NCI-H2081 (cell line): ENCODE measurements at places on chromosomes 2 and 18.

DNA sequence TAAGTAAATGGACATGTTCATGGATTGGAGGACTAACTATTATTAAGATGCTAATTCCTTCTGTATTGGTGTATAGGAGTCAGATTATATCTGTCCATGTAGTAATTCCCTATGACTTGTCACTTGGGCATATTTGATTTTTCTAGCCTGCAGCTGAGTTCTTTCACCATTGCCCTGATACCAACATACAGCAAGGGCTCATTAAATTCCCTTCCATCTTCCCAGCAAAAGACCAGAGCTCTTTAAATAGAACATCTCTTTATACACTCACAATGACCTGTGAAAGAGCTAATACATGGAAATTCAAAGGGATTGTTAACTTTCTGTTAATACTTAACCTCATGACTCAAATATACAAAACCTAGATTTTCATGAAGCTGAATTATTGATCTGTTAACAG is 492.3 kb upstream of the VRK2 start:
- DNase-seq, result no peak

- DNase-seq, result peak; percentile 34
Measured at GRCh38 chr2:101145406-101145805, 5.8 kb downstream of the TBC1D8 start.

GRCh38 chr2:240898108-240898730 is 2.3 kb upstream of the MAB21L4 start:
- no peak for DNase-seq

GRCh38 chr18:46794607-46795006 is 37.8 kb upstream of the ST8SIA5 start:
- no peak for DNase-seq

DNA sequence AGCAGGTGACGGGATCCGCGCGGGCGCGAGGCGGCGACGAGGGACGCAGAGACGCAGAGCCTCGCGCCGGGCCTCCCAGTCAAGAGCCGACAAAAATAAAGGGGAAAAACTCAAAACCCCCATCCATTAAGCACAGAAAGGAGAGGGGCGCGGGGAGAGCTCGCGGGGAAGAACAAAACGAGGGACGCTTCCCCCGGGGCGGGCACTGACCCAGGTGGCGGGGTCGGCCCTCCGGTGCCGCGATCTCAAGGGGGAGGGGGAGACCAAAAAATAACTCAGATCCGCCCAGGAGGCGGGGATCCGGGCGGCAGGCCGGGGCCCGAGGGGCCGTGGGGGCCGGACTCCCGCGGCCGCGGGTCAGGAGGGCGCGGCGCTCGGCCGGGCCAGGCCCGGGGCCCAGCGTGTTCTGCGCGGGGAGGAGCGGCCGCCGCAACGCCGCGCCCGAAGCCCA is 597 bp downstream of the RNF103 start:
- DNase-seq, result peak; percentile 36

- no peak for DNase-seq
Measured at GRCh38 chr2:15579641-15580040, 12.0 kb upstream of the DDX1 start.

DNA sequence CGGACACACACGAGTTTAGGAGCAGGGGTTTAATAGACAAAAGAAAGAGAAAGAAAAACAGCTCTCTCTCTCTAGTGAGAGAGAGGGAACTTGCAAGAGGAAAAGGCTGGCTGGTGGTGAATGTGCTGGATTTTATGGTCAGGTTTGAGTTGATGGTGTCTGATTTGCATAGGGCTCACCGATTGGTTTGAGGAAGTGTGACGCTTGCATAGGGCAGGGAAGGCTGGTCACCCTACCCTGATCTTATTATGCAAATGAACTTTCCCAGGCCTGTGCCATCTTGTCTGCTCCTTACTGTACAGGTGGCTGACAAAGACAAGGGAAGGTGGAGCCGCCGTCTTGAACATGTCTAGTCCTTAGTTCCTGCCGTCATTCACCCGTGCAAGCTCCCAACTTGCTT is 408.9 kb downstream of the RIT2 start:
- DNase-seq, result peak; percentile 51

GRCh38 chr2:38945911-38946310 is 56.2 kb downstream of the ARHGEF33 start:
- DNase-seq, result no peak

GRCh38 chr2:153478289-153479261 is at the start of gene RPRM:
Gene RPRM, minus strand, starts transcription at chr2:153478762. Its CDS starts 197 bp downstream, at chr2:153478565.
- DNase-seq, result peak; percentile 91

GRCh38 chr2:239994086-239994485 is 31.1 kb downstream of the NDUFA10 start:
- no peak for DNase-seq

GRCh38 chr2:233148354-233148753 is 88.2 kb downstream of the INPP5D start:
- no peak for DNase-seq

- DNase-seq, result no peak
Measured at GRCh38 chr2:207037896-207038295, 98.6 kb downstream of the CPO start.

DNA sequence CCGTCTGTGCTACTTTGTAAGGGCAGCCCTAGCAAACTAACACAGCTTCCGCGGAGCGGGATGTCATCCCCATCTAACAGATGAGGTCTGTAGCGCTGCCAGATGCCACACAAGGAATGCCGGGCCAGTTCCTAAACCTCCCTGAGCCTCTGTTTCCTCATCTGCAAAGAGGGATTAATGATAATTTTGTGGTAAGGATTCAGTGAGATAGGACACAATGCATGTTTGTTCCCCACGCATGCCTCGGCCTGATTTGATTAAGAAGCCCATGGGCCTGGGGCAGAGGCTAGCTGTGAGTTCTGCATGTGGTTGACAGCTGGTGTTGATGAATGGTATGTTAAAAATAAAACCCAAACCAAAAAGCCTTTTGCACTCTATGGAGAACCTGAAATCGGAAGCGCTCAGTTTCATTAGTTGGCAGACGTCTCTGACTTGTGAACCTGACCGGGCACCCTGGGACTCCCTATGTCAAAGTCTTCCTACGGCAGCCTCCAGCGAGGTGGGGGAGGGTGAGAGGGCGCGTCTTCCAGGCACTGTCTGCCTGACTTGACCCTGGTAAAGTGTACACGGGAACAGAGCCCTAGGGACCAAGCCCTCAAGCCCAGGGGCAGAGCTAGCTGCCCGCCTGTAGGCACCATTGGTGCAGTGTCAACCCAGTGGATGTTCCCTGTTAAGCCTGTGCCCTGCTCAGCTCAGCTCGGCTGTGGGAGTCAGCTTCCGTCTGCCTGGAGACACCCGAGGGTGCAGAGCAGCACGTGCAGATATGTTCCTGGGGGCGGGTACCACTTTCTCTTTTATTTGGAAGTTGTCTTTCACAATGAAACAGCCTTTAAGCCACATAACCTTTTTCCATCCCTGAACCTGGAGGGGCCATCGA is 14.8 kb upstream of the INHBB start:
- DNase-seq, result no peak
